Muscle of leg (tissue), 16 donors: ENCODE measurements at places on chromosomes 6 and 20. TPM values are rescaled to one million over a fixed set of nuclear protein-coding genes. Genes with fewer than 3 reads are reported as not detected.

DNA sequence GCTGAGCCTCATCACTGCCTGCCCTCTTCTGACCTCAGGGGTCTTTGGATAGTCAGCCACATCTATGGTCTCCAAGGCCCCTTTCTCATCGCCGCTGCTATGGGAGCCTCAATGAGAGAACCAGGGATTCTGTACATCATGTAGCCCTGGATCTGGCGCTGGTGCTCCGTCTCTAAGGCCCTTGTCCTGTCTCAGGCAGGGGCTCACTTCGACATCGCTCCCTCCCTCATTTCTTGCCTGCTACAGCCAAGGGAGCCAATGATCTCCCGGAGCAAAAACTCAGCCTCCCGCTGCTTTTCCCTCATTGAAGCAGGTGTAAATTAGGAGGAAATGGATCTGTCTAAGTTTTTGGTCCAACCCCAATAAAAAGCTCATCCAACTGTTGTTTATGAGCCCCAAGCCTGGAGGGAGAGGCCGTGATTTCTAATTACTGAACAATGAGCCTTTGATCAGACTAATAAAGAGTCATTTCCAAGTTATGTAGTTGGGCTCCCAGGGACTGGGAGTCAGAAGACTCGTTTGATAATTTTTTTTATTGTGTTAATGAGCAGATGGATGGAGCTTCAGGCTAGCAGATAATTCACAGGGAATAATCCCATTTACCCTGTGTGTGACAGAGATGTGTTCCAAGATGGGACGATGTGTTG, 30.9 kb downstream of the LBP start:
- no peak for DNase-seq

The VSX1 gene
- polyA plus RNA-seq: not detected

The PLAGL1 gene
- 165 TPM for polyA plus RNA-seq

DNA sequence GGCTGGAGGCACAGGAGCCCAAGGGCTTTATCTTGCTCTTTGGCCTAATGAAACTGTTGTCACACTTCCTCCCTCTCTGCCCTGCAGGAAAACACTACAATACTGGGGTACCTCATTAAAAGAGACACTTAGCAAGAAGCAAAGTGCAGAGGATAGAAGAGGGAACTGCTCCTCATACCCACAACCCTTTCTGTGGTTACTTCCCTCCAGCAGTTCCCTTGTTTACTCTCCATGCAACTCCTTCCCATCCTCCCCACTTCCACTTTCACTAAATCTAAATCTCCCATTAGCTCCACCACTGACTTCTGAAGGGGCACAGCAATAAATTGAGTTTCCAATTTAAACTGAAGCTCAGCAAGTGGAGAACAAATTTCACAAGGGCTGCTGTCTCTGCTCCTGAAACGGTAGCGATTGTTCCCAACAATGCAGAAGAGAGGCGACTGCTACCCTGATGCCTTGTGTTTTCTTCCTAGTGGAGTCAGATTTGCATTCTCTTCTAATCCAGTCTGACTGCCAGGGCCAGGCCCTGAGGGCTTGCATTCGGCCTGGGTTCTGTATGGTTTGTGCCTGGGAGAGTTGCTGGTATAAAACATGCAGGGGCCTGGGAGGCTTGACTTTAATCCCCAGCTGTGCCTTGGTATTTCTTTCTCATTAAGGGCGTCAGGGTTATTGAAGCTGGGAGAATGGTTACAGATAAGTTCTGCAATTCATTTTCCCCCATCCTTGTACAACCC, 454.7 kb downstream of the TFAP2B start:
- peak; percentile 68 for DNase-seq
